ENCODE measurements at places on chromosomes 1 and 21. TPM values are rescaled to one million over a fixed set of nuclear protein-coding genes. Genes with fewer than 3 reads are reported as not detected.

The SH2D2A gene
- total RNA-seq: 205 TPM

The PFKL gene
- 162 TPM for total RNA-seq

DNA sequence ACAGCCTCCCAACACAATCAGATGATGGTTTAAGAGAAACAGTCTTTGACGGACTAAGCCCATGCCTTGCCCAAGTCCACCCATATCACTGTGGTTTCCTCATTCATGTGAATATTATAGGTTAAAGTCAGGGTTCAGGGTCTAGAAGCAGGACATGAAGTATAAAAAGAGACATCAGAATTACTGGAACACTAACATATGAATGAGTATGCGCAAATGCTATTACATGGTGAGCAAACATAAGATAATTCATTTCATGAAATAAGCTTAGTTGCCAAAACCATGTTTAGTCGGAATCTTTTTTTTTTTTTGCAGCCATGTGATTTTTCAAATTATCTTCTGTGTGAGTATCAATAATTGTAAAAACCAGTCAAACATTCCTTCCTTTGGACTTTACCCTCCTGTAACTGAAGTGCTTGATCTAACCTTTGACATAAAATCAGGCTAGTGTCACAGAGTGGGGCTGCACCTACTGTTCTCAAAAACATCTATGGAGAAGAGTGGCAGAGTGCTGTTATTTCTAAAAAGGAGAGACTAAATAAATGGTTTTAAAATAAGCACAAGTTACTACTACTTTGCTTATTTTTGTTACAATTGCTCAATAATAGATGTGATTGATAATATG, 84.9 kb upstream of the NRIP1 start:
- no peak for DNase-seq

GRCh38 chr1:1374589-1374928, 448 bp downstream of the AURKAIP1 start:
- DNase-seq: no peak

- DNase-seq: no peak
Measured at GRCh38 chr1:111015222-111015621, 51.5 kb upstream of the LRIF1 start.

DNA sequence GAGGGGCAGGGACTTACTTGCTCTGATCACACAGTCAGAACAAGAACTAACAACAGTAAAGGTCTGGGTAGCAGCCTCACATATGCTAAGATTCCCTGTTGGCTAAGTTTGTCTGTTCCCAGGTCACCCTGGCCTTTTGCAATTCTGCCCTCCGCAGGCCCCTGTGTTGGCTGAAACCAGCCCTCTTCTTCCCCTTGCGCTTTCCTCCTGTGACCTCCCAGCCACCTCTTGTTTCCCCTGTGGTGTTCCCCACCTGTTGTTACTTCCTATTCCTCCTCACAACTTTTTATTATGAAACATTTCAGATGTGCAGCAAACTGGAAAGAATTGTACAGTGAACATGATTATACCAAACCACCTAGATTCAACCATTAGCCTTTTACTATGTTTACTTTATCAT, 23.4 kb downstream of the MAPKAPK2 start:
- DNase-seq: no peak

- no peak for DNase-seq
Measured at GRCh38 chr21:43903451-43904091, 38.5 kb downstream of the AGPAT3 start.

GRCh38 chr1:115423776-115424175, 85.7 kb upstream of the NGF start:
- DNase-seq: no peak
